SW 1271 (cell line): ENCODE measurements at places on chromosomes 13 and 19.

DNA sequence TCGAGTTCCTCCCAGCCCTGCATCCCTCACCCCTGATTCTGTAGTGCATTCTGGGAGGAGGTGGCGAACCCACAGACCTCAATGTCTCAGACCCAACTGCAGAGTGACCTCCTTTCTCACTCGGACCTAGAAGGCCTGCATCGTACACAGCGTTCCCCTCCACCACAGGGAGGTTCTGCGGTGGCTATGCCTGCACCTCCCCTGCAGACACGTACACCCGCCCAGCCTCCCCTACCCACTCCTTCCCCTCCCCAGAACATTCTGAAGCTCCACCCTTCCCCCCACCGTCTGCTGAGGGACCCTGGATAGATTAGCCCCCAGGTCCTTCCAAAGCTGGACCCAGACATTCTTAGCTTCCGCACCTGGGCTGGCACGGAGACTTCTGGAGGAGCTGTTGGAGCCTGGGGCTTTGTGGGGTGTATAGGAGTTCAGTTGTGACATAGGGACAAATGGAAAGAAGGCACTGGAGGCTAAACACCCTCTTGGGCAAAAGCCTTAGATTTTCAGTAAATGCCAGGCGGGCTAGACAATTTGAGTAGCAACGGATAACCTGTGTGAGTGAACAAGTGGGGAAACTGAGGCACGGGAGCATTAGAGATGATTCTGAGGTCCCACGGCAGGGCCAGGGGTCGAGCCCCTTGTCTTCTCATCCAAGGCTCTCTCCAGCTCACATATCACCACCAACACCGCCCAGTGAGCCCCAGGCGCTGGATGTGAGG, 420 bp upstream of the FSD1 start:
- no peak for DNase-seq

DNA sequence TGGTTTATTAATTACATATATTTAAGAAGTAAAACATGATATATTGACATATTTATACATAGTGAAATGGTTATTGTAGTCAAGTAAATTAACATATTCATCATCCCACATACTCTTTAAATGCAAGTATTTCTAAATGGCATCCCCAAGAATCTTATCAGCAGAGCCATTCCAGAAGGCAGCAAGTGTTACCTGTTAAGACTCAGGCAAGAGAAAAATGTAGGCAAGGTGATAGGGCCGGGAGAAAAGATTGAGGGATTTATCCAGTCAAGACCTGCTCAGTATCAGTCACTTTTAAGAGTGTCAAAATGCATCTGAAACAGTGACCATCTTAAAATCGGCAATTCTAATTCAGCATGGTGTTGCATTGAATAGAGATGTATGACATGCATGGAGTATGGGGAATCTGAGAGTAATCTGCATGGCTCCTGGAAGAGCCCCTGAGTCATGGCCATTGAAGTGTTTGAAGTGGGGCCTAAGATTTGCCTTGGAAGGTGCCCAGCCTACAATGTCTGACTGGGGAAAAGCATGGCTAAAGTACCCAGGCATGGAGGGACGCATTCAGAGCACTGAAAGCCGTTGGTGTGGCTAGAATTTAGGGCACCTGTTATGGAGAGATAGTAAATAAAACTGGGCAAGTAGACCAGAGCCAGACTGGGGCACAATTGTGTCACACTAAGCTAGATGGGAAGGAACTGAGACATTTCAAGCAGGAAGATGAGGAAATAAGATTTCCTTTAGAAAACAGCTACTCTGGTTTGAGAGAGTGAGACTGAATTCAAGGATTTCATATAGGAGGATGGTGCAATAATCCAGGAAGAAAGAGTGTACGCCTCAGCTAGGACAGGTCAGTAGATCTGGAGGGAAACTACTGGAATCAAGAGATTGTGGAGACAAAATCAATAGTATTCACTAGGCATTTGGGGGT, 25.0 kb upstream of the C1QTNF9B start:
- no peak for DNase-seq

GRCh38 chr19:31500197-31500830, 151.1 kb upstream of the TSHZ3 start:
- no peak for DNase-seq

DNA sequence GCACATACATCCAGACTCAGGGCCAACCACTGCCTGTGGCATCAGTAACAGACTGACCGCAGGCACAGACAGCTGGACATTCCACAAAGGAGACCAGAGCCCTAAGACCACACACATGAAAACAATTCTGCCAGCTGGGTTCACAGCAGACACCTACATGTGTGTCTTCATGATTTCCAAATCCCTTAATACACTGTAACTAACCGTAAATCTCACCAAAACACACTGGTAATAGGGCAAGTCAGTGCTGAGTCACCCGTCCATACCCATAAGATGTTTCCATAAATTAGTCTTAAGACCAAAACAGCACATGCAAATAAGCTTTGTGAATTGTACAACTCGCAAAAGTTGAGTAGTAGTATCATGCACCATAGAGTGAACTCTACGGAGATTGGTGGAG, 65.4 kb downstream of the TUBGCP3 start:
- no peak for DNase-seq

DNA sequence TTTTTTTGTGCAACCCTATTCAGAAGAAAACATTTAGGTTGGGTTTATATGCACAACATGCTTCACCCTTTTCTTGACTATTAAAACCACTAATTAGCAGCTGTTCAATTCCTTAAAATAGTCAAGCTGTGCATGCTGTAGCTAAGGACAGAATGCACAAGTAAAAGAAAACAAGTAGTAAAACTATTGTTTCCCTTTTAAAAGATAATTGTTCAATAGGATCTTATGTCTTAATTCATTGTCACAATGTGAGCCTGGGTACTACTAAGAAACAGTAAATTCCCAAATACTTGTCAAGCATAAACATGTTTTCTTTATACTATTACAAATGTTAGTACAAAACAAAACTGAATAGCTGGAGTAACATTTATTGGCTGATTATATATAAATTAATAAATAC, 32.6 kb upstream of the MIR17HG start:
- DNase-seq: no peak

GRCh38 chr13:74026753-74027152, 107.5 kb downstream of the KLF12 start:
- no peak for DNase-seq

DNA sequence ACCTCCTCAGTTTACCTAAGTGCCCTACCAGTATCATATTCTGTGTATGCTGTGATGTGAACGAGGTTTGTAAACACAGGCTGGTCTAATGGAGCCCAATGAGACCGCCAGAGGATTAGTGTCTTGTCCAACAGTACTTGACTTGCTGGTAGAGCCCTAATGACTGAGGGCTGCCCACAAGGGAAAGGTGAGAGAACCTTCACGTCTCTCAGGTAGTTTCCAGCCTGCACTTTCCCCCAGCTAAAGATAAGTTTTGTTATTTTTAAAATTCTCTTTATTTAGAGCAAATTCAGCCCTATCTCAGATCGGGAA, 498 bp upstream of the RBM26 start:
- no peak for DNase-seq

DNA sequence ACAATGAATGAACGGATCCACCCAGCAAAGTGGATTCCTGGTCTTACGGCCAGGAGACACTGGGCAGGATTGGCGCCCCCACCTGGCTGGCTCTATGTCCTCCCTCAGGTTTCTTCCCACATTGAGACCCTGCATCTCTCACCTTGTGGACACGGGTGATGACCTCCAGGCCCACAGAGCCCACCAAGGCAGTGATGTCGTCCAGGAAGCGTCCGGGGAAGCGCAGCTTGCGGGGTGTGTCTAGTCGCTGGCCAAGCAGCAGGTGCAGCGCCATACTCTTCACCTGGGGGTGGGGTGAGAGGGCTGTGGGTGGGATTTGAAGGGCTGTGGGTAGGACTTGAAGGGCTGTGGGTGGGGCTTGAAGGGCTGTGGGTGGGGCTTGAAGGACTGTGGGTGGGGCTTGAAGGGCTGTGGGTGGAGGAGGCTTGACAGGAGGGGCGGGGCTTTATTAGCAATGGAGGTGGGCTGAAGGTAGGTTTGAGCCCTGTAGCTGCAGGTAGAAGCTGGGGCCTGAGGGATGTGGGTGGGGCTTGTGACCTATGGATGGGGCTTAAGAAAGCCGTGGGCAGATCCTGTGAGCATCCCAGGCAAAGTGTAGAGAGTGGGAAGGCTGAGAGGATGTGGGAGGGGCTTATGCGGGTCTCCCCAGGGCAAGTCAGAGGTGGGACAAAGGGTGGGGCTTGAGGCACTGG, 12.1 kb upstream of the ANGPTL8 start:
- no peak for DNase-seq

GRCh38 chr13:50805805-50806204, 37.7 kb downstream of the DLEU7 start:
- no peak for DNase-seq

GRCh38 chr13:34833562-34834182, 108.4 kb upstream of the NBEA start:
- DNase-seq: no peak

- no peak for DNase-seq
Observed at GRCh38 chr19:3441089-3441985, 39.0 kb downstream of the SMIM24 start.
